ENCODE measurements at places on chromosomes 11 and 22.

DNA sequence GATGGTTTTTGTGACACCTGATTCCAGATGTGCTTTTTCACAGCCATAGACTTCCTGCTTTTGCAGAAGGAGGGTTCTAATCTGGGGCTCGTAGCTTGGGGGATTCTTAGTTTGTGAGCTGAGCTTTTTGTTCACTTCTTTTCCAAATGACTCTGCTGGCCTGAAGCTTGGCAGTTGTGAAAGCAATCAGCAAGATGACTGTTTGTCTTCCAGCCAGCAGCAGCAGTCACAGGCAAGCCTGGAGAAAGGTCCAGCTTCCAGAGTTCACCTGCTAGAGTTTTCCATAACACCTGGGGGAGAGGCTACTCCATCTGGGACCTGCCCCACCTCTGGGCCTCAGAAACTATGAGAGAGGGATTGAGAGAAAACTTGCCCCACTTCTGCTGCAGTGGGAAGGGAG, 4.1 kb downstream of the MARK2 start:
- no peak for DNase-seq

DNA sequence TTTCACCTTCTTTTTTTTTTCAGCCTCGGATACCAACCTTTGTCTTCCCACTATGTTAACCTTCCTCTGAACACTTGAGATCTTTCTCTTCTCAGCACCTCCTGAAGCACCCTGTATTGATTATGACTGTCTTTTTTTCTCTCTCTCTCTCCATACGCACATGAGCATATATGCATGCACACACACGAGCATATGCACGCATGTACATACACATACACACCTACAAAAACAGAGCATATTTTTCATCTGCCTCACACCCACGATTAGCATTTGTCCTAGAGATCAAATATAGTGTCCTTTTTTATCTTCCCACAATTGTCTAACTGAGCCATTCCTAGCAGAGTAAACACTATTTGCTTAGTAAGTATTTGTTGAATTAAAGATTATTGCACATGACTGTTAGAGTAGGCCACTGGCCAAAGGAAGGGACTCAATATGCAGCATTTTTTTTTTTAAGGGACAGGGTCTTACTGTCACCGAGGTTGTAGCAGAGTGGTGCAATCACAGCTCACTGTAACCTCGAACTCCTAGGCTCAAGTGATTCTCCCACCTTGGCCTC, 622.2 kb upstream of the CCDC90B start:
- DNase-seq, result no peak

GRCh38 chr11:79040348-79040747, 400.5 kb downstream of the TENM4 start:
- DNase-seq, result no peak

GRCh38 chr11:118895093-118896039, 11.7 kb downstream of the CXCR5 start:
- peak; percentile 48 for DNase-seq

- no peak for DNase-seq
Measured at GRCh38 chr11:31620434-31620833, 110.9 kb downstream of the ELP4 start.

GRCh38 chr22:36086170-36086490, 57.5 kb upstream of the RBFOX2 start:
- DNase-seq, result no peak

DNA sequence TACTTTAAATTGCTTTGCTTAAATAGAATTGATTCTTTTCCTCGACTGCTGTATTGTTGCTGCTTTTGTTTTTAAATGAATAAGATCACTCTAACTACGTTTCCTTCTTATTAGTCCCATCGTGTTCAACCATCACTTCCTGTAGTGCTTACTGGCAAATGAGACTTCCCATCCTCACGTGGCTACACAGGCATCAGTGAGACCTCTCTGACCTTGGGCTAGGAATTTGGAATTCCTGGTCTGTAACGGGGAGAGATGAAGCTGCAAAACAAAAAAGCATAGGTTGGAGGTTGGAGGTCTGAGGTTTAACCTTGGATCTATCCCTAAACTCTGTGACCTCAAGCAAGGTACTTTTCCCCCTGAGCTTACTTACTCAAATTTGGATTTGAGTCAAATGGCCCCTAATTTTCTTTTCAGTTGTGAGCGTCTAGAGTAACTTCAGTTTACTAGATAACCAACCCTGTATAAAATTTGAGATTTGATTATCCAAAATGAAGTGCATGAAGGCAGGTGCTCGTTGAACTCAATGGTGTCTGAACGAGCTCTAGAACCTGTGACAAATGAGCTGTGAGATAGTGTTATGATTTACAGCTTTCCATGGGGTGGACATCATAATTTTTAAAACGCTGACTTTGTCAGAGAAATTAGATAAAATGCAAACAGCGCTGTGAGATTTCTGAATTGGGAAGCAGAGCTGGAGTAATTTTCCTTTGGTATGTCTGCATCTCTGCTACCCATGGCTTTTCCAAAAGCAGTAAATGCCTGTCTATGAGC, 151.2 kb downstream of the DBX1 start:
- DNase-seq, result no peak

- DNase-seq, result no peak
Measured at GRCh38 chr22:19596680-19597398, 72.6 kb upstream of the CLDN5 start.

DNA sequence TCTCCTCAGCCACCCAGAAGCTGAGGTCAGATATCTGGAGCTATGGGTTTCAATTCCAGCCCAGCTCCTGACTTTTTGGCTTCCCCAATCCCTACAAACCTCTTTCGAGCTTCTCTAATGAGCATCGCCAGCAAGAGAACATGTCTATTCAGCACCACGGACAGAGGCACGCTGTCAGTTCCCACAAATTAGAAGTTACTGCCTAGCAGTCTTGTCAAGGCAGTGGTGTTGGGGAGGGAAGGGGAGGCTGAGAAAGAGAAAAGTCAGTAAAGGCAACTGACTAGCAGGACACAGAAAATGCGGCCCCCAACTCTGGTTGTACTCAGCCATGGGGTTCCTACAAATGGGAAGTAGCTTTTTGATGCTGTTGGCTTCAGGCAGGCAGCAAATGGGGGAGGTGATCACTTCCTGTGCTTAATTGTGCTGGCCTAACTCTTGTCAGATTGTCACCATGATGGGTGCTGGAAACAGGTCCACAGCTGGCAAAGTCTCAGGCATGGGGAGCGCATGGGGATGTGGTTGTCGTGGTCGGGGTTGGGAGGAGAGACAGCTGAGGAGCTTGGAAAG, 205.9 kb downstream of the ST3GAL4 start:
- DNase-seq, result no peak

DNA sequence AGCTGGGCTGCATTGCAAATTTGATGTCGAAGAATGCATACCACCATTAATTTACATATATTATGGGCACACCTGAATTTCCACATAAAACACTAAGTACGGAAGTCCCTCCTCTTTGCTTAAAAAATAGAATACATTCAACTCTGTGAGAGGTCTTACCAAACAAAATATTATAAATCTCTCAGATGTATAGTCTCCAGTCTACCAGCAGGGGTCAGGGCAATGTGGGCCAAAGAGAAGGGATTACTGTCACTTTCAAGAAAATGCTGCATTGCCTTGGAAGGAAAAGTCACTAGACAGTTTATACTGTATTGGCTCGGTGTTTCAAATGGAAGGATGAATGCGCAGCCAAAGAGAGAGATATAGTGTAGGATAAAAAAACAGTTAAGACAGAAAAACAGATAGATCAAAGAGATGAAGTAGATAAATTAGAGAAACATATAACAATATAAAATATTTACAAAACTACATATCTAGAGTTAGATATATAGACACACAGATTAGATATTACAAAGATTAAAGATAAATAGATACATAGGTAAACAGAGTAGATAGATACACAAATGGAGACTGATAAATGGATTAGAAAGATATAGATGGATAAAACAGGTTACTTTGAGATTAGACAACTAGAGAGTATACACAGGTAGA, 20.9 kb downstream of the SERGEF start:
- DNase-seq, result peak; percentile 70
